ENCODE measurements at places on chromosomes 2 and 18.

DNA sequence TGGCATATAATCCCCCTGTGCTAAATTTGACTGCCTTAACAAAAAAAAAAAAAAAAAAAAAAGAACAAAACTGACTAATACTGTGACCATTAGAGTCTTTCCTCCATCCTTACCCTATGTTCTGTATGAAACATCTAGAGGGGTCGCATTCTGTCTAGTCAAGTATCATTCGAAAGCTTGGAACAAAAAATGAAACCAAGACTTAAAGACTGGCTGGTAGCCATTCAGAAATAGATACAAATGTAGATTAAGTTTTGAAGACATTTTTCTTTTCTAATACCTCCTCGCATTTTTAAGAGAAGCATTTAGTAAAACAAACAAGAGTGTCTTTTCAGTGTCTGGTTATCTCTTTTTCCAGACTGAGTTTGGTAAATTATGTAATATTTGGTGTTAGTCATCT lies 66.7 kb downstream of the SPATS2L start:
- DNase-seq, result no peak

- DNase-seq, result peak; percentile 54
Measured at GRCh38 chr2:73920577-73921545, 5.8 kb upstream of the DGUOK start.

DNA sequence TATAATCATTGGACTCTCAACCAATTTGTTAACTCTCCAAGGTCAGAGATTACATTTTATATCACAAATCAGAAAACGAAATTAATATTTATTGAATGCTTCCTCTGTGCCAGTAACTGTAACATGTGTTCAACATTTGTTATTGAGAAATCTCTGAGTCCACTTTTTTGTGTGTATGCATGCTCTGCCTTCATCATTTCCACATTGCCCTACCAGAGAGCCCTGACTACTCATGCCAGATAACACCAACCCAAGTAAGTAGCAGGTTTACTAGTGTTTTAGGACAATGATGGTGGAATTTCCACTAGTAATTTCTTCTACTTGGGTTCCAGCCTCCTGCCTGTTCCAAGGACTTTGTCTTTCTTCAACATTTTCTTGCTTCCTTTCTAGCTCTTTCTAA lies 14.2 kb upstream of the FAP start:
- DNase-seq, result no peak

GRCh38 chr2:65939687-65940086 lies 495.2 kb upstream of the MEIS1 start:
- no peak for DNase-seq

DNA sequence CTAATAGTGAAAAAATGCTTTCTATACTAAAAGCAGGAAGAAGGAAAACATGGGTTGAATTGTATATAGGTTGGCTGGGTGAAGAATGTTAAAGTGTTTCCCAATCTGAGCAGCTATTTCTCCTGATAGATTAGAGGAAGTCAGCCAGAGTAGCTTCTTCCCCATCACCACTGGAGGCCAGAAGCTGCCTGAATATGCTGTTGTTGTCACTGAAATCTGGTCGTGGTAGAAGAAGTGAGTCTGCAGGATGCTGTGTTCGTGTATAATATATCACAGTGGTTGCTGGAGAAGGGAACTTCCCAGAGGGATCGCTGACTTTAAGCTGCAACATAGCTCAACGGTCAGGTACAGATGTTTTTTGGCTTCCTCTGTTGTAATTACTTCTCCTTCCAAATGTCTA lies 247.5 kb upstream of the LRATD1 start:
- no peak for DNase-seq

DNA sequence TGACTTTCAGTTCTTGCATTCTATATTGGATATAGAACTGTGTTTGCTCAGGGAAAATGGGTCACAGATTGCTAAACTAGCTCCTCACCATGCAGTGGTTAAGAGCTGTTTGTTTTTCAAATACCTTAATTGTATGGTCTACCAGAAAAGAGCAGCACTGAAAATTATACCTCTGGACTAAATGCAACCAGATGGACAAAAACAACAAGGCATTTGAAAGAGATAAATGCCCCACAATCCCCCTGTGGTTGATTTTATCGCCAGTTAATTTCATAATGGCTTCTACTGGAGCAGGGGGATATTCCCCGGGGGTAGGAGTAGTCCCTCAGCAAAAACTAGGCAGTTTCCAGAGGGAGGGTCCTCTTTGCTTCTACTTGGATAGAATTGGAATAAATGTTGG lies 267.9 kb upstream of the TNP1 start:
- no peak for DNase-seq

DNA sequence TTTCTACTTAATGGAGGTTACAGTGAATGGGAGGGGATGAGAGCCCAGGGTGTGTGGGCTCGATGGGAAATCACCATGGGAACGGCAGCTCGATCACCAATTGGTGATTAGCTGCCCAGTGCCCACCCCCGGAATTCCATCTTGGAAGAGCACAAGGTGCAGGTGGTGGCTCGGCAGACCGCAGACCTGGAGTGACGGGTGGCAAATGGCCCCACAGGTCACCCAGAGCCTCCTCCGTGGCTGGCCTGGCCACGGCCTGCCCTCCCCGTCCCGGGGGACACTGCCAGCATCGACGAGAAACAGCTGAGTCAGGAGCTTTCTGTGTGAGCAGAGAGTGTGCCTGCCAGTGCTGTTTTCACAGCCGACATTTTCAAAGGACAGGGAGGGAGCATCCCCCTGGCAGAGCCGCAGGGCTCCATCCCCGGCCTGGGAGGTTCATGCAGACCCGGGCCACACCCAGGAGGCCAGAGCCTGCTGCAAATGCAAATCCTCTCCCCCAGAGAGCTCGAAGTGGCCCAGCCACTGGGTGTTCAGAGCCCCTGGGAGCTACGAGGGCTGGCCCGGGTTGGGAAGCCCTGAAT lies 176.4 kb upstream of the MYT1L start:
- no peak for DNase-seq

- DNase-seq, result no peak
Measured at GRCh38 chr18:13284330-13285027, 65.9 kb downstream of the LDLRAD4 start.

DNA sequence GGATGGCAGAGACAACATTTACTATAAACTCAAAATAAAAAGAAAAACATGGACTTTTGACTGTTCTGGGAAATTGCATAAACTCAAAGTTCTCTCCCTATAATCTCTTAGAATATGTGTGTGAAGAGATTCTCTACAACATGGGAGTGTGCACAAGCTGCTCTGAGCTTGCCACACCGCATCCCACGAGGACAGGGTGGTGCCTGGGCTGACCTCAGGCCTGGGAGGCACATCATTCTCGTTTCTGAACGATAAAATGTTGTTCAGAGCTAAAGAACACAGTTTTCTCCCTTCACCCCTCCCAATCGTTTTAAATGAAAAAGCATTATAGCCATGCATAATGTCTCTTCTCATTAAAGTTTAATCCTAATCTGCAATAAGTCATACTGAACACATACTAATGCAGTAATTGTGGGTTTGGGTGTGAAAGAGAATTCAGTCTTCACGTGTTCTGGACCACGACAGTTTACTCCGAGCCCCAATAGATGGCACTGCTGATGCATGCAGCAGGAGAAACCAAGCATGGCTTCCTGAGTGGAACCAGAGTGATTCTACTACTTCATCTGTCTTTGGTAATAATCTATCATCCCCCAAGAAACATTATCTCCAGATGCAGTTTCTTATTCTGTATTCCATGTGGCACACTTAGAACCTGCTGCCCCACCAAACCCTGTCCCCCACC lies 46.9 kb upstream of the LAMA1 start:
- DNase-seq, result no peak

DNA sequence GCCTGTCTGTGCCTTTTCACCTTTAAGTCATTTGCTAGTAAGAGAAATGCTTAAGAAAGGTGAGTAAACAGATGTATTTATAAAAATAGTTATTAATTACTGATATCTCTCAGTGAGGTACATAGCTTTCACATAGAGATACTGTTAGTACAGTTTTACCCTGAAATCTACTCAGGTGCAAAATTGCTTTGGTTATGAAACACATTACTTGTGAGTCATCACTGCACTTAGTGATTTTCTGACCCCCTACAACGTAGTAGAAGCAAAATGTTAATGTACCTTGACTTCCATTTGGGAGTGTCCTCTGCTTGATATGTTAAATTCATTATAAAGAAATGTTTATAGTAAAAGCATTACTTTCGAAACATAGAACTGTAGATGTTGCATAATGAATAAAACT lies 6.5 kb downstream of the GLS start:
- DNase-seq, result no peak

DNA sequence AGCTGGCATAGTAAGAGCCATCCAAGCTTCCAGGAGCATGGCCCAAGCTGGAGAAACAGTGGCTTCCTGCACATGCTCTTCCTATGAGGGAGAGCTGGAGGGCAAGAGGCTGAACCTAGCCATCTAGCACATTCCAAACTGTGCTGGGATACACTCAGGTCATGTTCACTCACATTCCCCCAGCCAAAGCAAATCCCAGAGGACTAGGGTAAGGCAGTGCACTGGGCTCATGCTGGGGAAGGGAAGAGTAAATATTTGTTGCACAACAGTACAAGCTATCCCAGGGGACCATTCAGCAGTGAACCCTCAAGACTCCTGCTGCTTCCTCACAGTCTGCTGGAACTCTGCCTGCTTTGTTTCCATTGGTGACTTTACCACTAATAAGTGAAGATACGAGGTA lies 20.7 kb upstream of the GYPC start:
- no peak for DNase-seq

- no peak for DNase-seq
Measured at GRCh38 chr2:119647440-119648169, 31.4 kb upstream of the TMEM177 start.

GRCh38 chr2:127455566-127456493 lies 37.6 kb downstream of the PROC start:
- no peak for DNase-seq

DNA sequence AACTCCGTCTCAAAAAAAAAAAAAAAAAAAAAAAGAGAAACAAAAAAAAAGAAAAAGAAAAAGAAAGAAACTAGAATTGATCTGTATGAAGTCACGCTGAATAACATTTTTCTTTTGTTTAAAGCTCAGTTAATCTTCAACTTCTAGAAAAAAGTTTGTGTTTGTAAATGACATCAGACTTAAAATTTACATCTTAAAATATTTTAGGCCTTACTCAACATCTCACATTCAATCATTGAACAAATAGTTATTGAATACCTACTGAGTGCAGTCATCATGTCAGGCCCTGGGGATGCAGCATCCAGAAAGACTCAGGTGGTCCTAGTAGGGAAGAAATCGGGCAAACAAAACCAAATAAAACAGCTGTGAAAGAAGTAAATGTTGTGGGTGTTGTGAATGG lies 292.3 kb upstream of the FANCL start:
- no peak for DNase-seq

DNA sequence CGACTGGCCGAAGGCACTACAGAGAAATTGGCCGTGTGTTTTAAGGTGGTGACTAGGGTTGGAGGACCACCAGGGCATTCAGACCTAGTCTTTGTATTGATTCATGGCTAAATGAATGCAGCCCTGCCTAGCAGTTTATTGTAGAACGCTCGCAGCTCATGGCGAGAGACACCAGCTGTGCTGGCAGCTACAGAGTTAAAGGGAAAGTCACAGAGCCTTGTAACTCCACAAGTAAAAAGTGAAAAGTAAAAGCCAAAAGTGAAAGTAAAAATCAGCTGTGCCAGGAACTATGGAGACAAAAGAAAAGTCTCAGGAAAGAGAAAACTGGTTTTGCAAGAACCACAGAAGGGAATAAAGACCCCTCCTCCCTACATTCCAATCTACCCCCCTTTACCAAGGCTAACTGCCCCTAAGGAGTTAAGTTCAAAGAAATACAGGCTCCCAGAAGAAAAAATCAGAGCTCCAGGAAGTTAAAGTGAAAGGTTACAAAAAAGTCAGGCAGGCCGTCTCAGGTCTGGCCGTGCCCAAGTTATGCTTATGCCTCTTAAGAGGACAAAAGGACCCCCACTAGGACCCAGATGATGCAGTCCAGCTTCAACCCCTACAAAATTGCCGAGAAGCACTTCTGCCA lies 46.4 kb upstream of the SELENOI start:
- DNase-seq, result peak; percentile 67

DNA sequence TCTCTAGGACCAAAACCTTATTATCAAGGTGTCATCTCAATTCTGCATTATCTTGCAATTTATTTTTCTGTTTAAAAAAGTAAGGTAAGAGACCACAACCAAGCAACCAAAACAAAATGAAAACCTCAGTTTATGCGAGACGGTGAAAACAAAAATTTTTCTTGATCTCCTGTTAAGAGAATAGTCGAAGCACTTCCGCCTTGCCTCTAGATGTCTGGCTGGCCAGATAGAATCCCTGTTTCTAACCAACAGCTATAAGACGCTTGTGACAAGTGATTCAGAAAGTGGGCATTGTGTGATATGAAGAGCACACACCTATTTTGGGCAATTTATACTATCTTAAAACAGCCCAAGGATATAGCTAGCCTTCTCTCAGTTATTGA lies 51.2 kb downstream of the MGAT5 start:
- DNase-seq, result no peak

DNA sequence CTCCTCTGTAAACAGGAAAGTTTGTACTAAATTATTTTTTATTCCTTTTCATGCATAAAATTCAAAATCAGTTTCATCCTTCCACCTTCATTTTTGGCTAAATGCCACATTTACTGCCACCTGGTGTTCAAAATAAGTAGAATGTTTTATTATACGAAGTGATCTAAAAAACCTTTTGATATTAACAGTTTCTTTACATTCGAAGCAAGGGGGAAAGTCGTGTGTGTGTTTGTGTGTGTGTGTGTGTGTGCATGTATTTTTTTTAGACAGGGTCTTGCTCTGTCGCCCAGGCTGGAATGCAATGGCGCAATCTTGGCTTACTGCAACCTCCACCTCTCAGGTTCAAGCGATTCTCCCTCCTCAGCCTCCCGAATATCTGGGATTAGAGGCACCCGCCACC lies 9.0 kb upstream of the SCN9A start:
- DNase-seq, result no peak

- DNase-seq, result peak; percentile 54
Measured at GRCh38 chr2:208025037-208025813, at the start of gene PLEKHM3. PLEKHM3 (minus strand) TSS chr2:208025527; CDS start chr2:208001639, 23,888 bp downstream.

DNA sequence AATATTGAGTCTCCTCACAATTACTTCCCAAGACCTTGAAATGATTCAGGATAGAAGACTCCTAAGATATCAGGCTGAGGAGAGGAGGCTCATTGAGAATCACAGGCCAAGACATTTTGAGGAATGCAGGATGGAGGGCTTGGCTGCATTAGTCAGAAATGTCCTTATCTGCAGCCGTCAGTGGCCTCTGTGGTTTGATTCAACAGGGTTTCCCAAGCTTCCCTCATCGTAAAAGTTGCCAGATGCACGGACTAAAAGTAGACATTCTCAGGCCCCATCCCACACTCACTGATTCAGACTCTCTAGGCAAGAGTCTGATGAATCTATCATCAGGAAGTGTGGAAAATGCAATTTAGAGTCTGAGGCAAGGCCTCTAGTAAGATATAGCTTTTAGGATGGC lies 34.0 kb upstream of the TMEM178A start:
- DNase-seq, result no peak

DNA sequence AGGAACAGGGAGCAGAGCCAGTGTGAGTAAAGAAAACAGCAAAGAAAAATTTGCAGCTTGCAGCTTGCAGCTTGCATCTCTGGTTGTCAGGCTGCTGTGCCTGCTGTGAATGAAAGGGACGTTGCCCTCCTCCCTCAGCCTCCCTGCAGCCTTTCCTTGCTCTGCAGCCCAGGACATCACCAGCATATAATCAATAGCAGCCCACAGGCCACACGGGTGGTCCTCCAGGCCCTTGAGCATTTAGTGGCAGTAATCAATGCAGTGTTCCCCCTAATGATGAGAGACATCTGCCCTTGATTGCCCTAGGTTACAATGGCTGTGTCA lies 122.2 kb upstream of the TACR1 start:
- DNase-seq, result no peak
